ENCODE measurements at places on chromosomes 7 and 10.

GRCh38 chr7:3008386-3008785 is 35.3 kb downstream of the CARD11 start:
- DNase-seq: no peak

GRCh38 chr10:91742229-91742628 is 56.0 kb upstream of the TNKS2 start:
- DNase-seq: no peak

DNA sequence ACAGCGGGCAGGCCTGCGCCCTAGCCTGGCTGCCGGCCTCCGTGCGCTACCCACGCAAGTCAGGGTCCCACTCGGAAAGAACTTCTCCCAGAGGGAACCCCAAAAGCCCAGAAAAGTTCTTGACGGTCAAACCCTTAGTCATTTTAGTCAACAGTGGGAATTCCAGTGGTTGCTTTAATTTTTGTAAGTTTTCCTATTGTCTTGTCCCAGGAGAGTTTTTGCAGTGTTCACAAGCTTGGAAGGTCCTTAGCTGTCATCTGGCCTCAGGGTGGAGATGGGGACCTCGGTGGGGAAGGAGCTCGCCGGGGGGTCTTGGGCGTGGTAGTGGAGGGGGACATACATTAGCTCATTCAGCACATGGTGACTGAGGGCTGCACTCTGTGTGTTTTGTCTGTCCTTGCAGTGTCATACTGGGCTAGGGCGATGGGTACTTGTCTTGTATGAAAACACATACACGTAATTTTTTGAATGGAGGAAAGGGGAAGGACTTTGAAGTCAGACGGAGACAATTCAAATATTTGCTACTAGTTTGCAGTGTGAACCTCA is 736 bp downstream of the MINDY4 start:
- no peak for DNase-seq

- DNase-seq: no peak
Measured at GRCh38 chr10:106424054-106424453, 740.5 kb downstream of the SORCS1 start.

DNA sequence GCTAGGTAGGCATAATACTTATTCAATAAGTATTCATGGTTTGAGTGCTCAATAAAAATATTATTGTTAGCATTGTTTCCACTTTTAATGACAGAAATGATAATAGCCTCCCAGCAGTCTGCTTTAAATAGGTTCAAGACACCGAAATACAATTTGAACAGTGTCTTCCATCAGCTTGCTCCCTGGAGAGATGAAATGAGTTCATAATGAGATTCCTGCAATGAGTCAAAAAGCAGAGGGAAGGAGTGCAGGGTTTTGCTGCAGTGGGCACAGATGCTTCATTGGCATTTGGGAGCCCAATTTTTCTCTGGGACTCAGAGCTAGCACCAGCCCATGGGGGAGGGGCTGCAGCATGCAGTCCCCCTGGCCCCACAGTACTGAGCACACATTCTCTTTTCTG is 32.6 kb upstream of the CHCHD3 start:
- no peak for DNase-seq

All from SIG-M5 (cell line).